T follicular helper cell (primary cell): ENCODE measurements at places on chromosomes 16 and 17.

DNA sequence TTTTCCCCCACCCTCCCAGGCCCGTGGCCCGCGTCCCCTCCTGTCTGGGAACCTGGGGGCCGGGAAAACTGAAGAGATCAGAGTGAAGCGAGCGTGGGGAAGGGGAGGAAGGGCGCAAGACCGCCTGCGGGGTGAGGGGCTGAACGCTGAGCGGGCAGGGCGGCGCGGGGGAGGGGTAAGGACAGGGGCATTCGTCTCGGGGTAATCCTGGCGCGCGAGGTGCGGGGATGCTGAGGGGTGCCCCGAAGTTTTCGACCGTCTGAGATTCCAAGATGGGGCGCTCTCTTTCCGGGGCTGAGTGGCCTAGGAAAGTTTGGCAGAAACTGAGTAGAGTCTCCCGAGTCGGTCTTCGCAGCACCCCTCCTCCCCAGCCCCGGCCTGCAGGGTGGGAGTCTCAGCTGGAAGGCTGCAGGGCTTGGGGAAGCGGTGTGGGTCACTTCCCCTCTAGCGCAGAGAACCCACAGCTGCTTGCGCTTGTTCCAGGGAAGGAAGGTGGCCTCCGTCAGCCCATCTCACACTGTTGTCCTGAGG lies 555 bp downstream of the TTYH2 start:
- DNase-seq = no peak

DNA sequence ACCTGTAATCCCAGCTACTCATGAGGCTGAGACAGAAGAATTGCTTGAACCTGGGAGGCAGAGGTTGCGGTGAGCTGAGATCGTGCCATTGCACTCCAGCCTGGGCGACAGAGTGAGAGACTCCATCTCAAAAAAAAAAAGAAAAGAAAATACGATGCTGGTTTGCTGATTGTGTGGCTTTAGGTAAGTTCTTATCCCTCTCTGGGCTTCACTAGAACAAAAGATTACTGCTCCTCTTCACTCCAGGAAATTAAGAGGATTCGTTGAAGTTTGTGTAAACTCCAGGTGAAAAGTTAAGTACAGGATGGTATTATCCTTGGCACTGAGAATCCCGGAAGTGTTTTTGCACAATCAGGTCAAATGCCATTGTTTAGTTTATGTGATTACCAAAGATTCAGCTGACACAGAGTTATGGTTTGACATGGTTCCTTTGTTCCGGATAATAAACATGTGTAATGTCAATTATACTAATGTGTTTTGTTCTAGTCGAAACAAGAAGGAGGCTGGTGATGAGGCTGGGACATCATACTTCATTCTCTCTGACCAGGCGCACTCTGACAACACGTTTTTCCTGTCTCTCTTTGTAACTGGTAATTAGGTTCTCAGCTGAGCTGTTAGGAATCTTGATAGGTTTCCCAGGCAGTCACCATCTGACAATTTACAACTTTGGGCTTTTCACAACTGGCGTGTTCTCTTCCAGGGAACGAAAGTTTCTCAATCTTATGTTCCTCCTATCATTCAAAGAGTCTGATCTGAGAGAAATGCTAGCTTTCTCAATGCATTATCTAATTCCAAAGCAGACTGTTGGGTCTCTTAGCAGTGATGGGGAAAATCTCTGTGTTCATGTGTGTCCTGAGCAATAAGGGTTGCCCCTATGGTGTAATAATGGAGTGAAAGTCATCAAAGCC lies 10.8 kb upstream of the TAOK1 start:
- no peak for DNase-seq

GRCh38 chr17:17447264-17447663 lies 29.5 kb upstream of the MED9 start:
- DNase-seq = no peak

DNA sequence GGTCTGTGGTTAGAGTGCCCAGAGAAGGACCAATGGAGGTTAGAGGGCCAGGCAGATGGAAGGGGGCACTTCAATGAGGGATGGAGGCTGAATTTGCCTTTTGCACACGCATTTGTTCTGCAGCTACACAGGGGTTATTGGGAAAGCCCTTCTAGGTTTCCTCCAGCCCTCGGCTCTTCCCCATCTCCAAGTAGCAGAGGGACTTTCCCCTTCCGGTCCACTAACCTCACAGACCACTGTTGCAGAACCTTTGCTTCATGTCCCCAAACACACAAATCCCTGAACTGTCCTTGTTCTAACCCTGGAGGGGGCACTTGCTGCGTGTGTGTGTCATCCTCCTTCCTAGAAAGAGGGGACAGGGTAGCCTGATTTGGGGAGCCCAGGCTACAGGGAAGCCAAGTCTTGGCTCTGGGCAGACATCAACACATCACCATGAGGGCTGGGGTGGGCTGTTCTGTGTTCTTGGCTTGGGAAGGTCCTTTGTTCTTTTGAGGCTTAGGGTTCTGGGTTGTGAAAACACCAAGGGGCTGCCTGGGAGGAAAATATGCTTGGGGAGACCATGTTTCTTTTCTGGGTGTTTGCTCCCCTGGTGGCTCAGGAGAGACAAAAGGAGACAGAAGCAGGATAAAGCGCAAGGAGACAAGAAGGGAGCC lies 7.3 kb upstream of the NR1D1 start:
- DNase-seq = no peak

DNA sequence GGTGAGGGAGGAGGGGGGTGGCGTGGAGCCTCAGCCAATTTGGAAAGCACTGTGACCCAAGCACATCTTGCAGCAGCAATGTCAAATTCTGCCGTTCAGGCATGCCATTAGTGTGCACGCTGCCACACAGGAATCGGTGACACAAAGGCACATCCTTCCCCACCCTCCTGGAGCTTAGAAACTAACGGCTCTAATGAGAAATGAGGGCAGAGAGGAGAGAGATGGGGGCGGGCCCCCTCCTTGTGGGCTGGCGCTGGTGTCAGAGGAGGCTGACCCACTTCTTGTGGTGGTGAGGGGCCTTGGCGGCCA lies 94.8 kb downstream of the RTN4RL1 start:
- no peak for DNase-seq
